ENCODE measurements at places on chromosomes 3 and 15.

GRCh38 chr3:8113626-8114025, 388.0 kb upstream of the LMCD1 start:
- no peaks in the 10 kb centered on the region for H3K27me3 ChIP-seq
- H3K4me1 ChIP-seq = peaks cover 23% of the 10 kb centered on the region
- no peaks in the 10 kb centered on the region for H3K36me3 ChIP-seq
- no peak overlapping the region for H3K4me3 ChIP-seq
- no peak for DNase-seq
- H3K27ac ChIP-seq = no peak overlapping the region

DNA sequence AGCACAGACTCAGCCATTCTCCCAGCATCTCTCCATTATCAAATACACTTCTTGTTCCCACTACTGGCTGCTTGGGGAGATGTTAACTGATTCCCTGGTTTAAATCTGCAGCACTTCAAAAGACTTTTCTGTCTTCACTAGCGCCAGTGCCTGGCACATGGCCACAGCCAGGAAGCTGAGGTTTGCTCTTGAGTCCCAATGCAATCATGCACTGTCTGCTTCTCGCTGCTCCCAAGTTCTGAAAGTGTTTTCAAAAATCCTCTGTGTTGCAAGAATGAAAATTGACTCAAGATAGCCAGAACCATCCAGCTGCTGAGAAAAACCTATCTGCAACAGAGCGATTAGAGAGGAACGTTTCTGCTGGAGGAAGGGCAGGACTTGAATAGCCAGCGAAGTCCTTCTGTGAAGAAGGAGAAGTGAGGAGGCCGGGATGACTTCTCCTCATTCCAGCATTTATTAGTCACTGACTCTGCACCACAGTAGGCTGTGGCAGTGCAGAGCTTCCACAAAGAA, 358.4 kb upstream of the NR2F2 start:
- H3K27me3 ChIP-seq = no peaks in the 10 kb centered on the region
- H3K4me3 ChIP-seq = no peak overlapping the region
- H3K27ac ChIP-seq = no peak overlapping the region
- no peak for DNase-seq

GRCh38 chr15:83306561-83306960, 22.1 kb upstream of the BNC1 start:
- no peaks in the 10 kb centered on the region for H3K36me3 ChIP-seq
- H3K4me1 ChIP-seq = peaks cover 39% of the 10 kb centered on the region
- DNase-seq = no peak
- no peak overlapping the region for H3K27ac ChIP-seq
- no peak overlapping the region for H3K4me3 ChIP-seq

DNA sequence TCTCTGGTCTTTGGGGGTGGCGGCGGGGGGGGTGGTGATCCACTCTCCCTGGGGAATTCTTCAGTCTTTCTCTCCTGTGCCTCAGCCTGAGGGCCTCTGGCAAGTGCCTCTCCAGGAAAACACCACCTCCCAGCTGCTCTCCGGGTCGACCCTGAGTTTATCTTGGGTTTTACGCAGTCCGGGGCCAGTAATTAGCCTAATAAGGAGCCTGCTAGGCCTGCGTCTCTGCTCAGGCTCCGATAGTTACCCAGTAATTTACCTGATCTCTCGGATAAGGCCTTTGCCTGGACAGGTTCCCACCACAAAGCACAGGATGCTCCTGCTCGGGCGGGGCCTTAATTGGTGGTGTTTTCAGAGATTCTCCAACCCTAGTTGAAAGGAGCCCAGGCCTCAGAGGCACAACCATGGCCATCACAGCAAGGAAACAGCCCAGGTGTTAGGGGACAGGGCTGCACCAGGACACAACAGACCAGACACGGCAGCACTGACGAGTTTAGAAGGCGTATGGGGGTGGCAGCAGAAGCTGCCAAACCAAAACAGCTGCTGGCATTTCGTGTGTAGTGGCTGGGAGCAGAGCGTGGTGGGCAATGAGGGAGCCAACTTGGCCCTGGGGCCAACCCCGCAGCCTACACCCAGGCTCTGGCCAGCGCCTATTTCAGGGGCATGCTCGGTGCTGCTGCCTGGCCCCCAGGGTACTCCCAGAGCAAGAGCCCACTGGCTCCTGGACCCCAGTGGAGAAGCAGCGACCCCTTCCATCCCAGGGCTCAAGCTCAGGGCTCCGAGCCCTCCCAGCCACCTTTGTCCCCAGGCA, 71.4 kb downstream of the KLF13 start:
- DNase-seq = peak; percentile 36
- H3K36me3 ChIP-seq = no peaks in the 10 kb centered on the region
- H3K27ac ChIP-seq = peak overlapping the region; percentile 40
- H3K4me1 ChIP-seq = peaks cover 17% of the 10 kb centered on the region
- no peak overlapping the region for H3K4me3 ChIP-seq

DNA sequence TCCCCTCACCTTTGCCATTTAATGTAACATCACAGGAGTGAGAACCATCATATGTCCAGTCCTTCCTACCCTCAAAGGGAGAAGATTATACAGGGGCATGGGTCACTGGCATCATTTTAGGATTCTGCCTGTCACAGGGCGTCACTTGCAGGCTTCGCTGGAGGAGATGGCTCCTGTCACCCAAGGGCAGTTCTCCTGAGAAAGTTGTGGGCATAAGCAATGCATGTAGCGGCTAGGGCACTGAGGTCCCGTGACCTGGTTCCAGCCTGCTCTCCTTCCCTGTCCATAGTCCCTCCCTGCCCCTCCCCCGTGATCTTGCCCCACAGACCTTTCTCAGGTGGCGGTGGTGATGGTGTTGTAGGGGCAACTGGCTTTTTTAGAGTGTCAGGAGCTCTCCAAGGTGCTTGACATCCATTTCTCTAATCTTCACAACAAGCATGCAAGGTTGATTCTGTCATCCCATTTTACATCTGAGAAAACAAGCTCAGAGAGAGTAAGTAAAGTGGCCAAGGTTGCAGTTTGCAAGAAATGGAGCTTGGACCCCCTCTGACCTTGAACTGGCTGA, 241.5 kb upstream of the CTDSPL start:
- H3K27me3 ChIP-seq = no peaks in the 10 kb centered on the region
- H3K36me3 ChIP-seq = no peaks in the 10 kb centered on the region
- H3K4me3 ChIP-seq = no peak overlapping the region
- H3K4me1 ChIP-seq = no peaks in the 10 kb centered on the region
- no peak overlapping the region for H3K27ac ChIP-seq

- H3K4me3 ChIP-seq = no peak overlapping the region
- peaks cover 9% of the 10 kb centered on the region for H3K4me1 ChIP-seq
- no peak for DNase-seq
- no peaks in the 10 kb centered on the region for H3K36me3 ChIP-seq
- H3K27me3 ChIP-seq = no peaks in the 10 kb centered on the region
Observed at GRCh38 chr15:99702895-99703602, 30.2 kb downstream of the LYSMD4 start.

DNA sequence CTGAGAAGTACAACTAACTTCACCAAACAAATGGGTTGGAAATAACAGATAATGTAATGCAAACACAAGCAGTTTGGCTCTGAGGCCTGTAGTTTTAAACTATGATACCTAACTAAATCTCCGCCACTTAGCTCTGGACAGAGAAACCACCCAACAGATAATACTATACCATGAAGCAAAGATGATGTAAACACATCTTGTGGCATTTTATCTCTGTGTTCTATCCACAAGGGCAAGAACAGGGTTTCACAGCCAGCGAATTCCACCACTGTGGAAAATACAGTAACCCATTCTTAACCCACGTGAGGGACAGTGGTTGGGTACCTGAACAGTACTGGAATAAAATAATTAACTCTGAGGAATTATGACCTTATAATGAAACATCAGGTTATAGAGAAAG, 93.6 kb downstream of the P3H2 start:
- no peak overlapping the region for H3K4me3 ChIP-seq
- no peak overlapping the region for H3K27ac ChIP-seq
- no peaks in the 10 kb centered on the region for H3K27me3 ChIP-seq
- no peaks in the 10 kb centered on the region for H3K36me3 ChIP-seq

- H3K4me3 ChIP-seq = no peak overlapping the region
- H3K4me1 ChIP-seq = no peaks in the 10 kb centered on the region
- no peak for DNase-seq
- no peaks in the 10 kb centered on the region for H3K36me3 ChIP-seq
- no peaks in the 10 kb centered on the region for H3K27me3 ChIP-seq
Observed at GRCh38 chr3:158788446-158788845, 13.4 kb upstream of the MFSD1 start.
